ENCODE measurements at places on chromosomes 1 and 21. TPM values are rescaled to one million over a fixed set of nuclear protein-coding genes. Genes with fewer than 3 reads are reported as not detected.

TSTD1 gene
- 19.9 TPM for total RNA-seq

TLCD4 gene
- total RNA-seq: 9.9 TPM

CASP9 gene
- total RNA-seq: 18.8 TPM

PPP1R12B gene
- total RNA-seq: 677 TPM

- DNase-seq: no peak
Measured at GRCh38 chr1:182329471-182329870, 62.1 kb downstream of the GLUL start.

DNA sequence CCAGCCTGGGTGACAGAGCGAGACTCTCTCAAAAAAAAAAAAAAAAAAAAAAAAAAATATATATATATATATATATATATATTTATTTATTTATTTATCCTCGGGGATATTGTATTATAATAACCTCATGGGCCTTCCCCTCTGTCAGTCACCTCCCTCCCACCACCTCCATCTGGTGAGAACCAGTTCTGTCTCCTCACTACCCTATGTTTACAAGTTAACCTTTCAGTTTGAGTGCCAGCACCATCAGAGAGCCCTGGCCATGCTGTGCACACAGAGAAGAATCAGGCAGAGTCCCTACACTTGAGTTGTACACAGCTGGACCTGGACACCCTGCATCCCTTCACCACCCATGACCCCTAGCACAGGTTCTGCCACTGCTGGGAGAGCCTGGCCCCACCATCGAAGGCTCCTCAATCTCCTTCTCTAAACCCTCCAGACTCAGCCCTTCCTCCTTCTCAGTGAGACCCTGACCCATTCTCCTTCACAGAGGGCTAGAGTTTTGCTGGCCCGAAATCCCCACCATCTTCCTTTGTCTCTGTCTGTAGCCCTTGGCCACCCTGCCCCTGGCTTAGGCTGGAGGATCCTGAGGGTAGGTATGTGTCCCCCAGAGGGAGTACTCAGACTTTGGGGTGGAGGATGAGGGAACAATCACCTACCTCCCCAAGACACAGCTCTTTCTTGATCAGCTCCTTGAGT lies 1.2 kb downstream of the S100A5 start:
- no peak for DNase-seq

GRCh38 chr1:91007827-91008226 lies 14.0 kb downstream of the ZNF644 start:
- DNase-seq: no peak

DNA sequence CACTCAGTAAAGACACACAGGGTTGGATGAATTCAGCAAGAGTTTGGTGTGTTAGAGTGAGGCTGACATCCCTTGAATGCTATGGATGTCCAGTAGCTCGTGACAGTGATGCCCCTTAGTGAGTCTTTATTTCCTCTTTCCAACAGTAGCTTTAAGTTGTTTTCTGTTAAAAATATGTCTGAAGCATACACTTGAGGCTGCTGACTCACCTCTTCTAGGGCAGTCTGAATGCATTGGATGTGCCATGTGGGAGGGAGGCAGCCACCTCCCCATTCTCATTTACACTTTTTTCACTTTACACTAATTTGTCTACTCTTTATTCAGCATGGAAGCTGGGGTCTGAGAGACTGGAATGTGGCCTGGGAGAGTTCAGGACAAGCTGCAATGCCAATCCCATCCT lies 17.6 kb downstream of the NOS1AP start:
- no peak for DNase-seq

GRCh38 chr1:66434096-66434495 lies 99.9 kb upstream of the SGIP1 start:
- no peak for DNase-seq

DNA sequence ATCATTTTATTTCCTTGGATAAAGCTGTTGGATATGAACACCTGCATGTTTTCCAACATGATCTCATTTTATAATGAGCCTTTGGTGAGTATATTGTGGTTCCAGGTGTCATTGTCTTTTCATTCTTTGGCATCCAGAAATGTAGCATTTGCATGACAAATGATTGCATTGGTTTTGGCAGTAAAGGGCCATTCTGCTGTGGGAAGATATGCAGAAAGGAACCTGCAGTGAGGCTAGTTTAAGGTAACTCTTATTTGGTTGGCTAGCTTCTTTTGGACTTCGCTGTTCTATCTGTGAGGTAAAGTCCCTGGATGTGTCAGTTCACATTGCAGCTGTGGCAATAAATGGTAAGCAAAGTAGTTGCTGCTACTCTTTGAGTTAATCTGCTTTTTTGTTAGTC lies 343.0 kb downstream of the AMY1C start:
- DNase-seq: no peak

GRCh38 chr1:186559601-186560116 lies 98.7 kb upstream of the PDC start:
- DNase-seq: no peak

DNA sequence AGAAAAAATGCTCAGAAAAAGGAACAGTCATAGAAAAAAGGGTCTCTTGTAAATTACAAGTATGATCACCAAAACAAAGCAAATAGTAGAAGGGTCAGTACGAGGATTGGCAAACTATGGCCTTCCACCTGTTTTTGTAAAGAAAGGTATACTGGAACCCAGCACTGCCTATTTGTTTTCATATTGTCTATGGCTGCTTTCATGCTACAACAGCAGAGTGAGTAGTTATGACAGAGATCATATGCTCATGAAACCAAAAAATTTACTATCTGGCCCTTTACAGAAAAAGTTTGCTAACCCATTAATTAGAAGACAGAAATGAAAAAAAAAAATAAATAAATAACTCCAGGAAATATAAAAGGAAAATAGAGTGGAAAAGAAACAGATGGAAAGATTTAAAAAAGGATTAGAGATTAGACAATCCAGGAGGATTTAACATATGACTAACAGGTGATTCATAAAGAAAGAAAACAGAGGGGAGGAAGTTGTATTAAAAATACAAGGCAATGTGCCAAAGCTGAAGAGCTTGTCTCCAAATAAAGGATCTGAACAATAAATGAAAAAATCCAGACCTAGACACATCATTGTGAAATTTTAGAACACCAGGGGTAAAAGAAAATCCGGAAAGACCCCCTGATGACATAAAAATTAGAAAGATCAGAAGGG lies 108.5 kb upstream of the SERTAD4 start:
- no peak for DNase-seq

- DNase-seq: no peak
Measured at GRCh38 chr1:10664251-10664650, 132.2 kb downstream of the CASZ1 start.
